ENCODE measurements at places on chromosomes 1 and 21.

GRCh38 chr1:39104158-39105060 lies 78.3 kb downstream of the NDUFS5 start:
- DNase-seq: peak; percentile 24

GRCh38 chr1:26432793-26433192 lies 672 bp downstream of the DHDDS start:
- no peak for DNase-seq

- DNase-seq: no peak
Measured at GRCh38 chr1:100302739-100303138, 36.7 kb downstream of the RTCA start.

GRCh38 chr1:167137332-167137781 lies 43.5 kb downstream of the STYXL2 start:
- no peak for DNase-seq

GRCh38 chr1:61741711-61742619 lies at the start of gene PATJ:
Gene PATJ (plus strand): TSS chr1:61742480. CDS start chr1:61762893, 20,413 bp downstream.
- DNase-seq: peak; percentile 91

DNA sequence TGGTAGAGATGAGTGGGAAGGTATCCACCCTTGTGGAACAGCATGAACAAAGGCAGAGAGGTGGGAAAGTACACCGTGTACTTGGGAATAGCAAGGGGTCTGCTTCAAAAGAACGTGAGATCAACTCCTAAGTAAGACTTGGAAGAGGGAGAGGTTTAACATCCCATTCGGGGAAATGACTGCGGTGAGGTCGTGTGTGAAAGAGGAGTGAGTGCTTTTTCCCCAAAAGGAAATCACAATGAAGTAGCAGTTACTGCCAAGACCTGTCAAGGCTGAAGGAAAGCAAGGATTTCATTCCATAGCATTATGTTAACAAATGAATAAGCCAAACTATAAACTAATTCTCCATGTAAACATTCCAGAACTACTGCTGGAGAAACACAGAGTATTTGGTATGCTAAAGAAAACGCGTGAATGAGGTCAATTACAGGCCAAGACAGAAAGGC lies 20.0 kb upstream of the SYDE2 start:
- DNase-seq: no peak

DNA sequence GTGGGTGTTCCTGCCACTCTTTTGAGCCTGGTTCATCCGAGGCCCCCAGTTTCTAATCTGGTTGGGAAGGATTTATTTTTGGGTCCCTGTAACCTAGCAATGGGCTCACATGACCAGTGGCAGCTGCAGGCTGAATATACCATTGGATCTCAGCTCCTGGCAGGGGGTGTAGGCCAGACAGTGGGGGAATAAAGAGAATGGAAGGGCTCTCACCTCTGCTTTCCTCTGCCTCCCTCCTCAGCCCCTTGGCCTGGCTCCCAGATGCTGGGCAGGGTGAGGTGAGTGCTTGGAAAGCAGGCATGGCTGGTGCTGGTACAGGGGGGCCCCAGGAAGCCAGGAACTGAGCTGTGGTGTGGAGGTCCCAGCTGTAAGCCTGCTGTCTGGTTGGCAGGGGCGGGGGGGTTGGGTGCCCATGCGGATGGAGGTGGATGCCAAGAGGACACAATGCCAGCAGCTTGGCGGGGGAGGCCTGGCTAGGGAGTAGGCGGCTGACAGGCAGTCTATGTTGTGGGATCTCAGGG lies 3.6 kb upstream of the GPR61 start:
- DNase-seq: no peak

GRCh38 chr21:14617871-14618270 lies 71.8 kb upstream of the SAMSN1 start:
- DNase-seq: no peak

DNA sequence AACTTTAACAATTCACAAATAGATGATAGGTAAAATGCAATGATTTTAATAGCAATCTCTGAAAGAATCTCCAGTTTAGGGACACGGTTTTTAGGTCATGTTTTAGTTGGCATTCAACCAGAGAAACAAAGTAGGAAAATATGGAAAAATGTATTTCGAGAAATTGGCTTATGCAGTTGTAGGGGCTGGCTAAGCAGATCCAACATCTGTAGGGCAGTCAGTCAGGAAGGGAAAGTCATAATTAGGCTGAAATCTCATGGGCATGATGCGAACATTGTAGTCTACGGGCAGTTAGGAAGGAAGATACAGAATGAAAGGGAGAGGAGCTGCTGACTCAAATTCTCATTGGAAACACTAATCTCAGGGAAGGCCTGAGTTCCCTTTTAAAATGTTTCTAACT lies 1276.0 kb upstream of the ADGRL4 start:
- DNase-seq: no peak

- no peak for DNase-seq
Measured at GRCh38 chr1:41583658-41584547, 99.4 kb upstream of the EDN2 start.

- no peak for DNase-seq
Measured at GRCh38 chr21:42618707-42619102, 34.7 kb upstream of the PDE9A start.

- peak; percentile 85 for DNase-seq
Measured at GRCh38 chr21:39387461-39388037, 38.7 kb upstream of the HMGN1 start.

- DNase-seq: no peak
Measured at GRCh38 chr1:55726994-55727393, 511.8 kb upstream of the USP24 start.

DNA sequence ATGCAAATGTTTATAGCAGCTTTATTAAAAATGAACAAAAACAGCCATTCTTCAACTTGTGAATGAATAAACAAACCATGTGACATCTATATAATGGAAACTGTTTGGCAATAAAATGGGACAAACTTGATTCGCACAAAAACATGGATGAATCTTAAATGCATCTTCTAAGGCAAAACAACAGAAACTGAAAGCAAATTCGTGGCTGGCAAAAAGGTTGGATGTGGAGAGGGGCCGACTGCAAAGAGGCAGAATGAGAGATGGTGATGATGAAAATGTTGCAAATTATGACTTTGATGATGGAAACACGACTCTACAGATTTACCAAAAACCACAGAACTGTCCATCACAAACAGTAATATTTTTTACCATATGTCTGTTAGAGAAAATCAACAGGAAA lies 327.0 kb upstream of the NR5A2 start:
- no peak for DNase-seq

DNA sequence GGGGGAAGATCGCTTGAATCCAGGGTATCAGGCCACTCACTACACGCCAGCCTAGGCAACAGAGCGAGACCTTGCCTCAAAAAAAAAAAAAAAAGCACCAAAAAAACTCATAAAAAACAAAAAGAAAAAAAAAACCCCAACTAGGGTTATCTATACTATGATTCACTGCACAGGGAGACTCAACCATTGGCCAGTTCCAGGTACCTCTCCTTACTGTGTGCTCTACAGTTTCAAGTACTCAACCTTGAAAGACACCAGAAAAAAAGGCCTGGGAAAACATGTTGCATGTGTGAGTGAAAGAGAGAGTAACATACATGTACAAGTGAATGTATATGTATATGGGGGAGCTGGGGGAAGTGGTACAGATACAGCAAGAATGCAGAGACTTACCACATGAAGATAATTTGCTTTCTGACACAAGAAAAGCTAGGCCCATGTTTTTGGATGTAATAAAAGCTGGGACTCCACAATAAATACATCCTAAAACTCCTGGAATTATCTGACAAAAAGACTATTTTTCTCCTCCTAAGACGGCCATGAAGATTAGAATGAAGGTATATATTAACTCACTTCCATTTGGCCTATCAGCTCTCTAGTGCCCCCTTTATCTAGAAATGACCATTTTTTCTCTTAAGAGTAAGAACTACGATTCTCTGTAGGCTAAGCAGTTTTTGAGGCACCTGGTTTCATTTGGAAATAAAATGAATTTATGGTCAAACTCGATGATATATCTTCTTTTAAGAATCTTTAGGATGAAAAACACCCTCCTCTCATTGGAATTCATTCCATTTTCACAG lies 52.2 kb downstream of the SLC27A3 start:
- no peak for DNase-seq

DNA sequence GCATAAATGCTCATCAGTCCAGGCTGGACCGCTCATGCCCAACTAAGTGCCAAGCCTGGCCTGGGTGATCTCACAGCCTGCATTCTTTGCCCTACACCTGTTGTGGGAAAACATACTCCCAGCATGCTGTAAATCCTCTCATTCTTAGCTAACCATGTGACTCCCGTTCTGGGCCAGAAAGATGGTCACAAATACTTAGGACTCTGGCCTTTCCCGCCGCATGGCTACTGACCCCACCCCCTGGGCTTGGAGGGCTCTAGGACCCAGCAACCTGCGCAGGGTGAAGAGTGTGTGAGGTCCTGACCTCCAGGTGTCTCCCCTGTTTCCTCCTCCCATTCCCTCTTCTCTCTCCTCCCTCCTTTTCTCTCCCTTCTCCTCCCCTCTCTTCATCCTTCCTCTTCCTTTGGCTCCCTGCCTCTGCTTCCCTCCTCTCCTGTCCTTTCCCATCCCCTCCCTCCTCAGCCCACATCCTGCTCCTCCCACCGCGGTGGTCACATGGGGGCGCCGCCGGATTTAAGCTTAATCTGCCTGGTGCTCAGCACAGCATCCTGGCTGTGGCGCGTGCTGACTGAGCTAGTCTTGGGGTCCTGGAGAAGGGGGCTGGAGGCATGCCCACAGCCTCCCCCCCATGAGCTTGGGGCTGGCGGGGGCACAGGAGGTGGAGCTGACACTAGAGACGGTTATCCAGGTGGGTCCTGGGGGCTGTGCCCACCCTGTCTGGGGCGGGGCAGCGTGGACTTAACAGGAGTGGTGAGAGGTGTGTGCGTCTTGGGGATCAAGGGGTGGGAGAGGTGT lies at the start of gene CROCC:
CROCC (plus strand) TSS at position 541 of the 795 bp plus-strand sequence; CDS start at position 629, 88 bp downstream.
- no peak for DNase-seq
